Stimulated activated CD8-positive, alpha-beta memory T cell treated with anti-CD3 and anti-CD28 coated beads, Interleukin-2, amount 100 ng/mL, for 1 hour (primary cell): ENCODE measurements at places on chromosomes 3 and 15.

- no peak for DNase-seq
Observed at GRCh38 chr3:112688819-112689218, 47.9 kb upstream of the CCDC80 start.

GRCh38 chr3:59698091-59698490 lies 648.3 kb upstream of the CFAP20DC start:
- no peak for DNase-seq

DNA sequence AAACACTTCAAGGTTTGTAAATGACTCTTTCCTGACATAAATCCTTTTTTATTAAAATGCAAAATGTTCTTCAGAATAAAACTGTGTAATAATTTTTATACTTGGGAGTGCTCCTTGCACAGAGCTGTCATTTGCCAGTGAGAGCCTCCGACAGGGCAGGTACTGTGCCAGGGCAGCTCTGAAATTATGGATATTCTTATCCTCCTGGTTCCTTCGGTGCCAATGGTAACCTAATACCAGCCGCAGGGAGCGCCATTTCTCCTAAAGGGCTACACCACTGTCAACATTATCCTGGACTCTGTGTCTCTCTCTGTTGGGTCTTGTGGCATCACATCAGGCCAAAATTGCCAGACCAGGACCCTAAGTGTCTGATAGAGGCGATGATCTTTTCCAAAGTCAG lies 33.0 kb downstream of the CHDH start:
- DNase-seq, result no peak

GRCh38 chr3:123318374-123318773 lies 116.6 kb downstream of the SEC22A start:
- DNase-seq, result no peak

GRCh38 chr15:85837011-85837433 lies 42.3 kb upstream of the KLHL25 start:
- no peak for DNase-seq
